ENCODE measurements at places on chromosomes 11 and 22. TPM values are rescaled to one million over a fixed set of nuclear protein-coding genes. Genes with fewer than 3 reads are reported as not detected.

DNA sequence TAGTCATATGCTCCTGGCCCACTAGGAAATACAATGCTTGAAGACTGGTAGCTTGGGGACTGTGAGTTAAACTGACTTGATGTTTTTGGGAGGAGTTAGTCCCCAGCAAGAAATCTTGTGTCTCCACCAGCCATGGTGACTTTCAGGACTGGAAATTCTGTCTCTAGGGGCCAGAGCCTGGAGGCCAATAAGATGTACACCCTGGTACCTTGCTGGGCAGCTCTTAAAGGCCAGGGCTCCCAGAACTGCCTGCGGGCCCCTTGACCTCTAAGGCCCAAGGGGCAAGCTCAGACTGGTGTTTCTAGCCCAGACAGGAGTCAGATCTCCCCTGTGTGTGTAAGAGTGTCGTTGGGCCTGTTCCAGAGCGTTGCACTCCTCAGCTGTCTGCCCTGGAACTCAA lies 128.7 kb upstream of the C11orf58 start:
- no peak for DNase-seq

DNA sequence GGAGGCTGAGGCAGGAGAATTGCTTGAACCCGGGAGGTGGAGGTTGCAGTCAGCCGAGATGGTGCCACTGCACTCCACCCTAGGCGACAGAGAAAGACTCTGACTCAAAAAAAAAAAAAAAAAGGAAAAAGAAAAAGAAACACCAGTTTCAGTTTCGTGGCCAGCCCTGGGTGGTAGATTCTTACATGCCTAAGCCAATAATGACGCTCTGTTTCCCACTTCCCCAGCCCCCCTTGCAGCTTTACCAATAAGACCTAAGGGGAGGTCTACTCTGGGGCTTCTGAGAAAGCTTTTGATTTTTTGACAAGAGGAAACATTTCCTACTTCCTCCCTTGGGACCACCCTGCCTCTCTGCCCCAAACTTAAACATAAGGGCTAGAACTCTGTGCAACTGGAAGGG lies 30.0 kb upstream of the PTPRJ start:
- no peak for DNase-seq

Gene SLC43A3
- 68.9 TPM for total RNA-seq

DNA sequence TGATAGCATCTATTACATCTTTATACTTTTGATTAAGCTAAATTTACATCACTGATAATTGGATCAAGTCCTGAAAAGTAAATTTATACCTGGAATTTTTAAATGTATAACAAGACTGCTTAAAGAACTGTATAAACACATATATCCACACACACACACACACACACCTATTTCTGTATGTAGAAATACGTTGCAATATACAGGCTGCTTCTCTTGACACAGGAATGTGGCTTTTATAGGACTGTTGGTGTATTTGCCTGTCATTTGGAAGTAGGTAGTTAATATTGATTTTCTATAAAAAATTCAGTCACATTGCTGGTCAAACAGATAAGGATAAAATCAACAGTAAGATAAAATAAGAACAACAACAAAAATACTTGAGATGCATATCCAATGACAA lies 708.5 kb upstream of the RAG2 start:
- no peak for DNase-seq

Gene SCGB1D2
- not detected for total RNA-seq

Gene ART5
- total RNA-seq: not detected

DNA sequence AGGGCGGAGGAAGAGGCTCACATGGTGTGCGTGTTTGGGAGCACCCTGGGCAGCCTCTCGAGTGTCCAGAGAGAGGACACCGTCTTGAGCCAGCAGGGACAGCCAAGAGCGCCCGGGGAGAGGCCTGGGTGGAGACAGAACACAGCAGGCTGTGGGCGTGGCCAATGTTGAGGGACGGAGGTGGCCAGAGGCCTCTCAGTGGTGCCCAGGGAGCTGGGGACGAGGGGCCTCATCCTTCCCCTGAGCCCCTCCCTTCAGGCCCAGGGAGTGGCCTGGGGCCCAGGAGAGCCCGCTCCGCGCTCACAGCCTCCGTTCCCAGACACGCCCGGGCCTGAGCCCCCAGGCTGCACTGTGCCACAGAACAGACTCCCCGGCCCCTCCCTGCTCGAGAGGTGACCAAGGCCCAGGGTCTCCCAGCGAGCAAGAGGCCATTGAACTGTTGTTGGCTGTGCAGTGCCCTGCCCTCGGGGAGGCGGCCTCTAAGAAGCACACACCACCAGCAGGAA lies 48.4 kb downstream of the CDKN1C start:
- no peak for DNase-seq

DNA sequence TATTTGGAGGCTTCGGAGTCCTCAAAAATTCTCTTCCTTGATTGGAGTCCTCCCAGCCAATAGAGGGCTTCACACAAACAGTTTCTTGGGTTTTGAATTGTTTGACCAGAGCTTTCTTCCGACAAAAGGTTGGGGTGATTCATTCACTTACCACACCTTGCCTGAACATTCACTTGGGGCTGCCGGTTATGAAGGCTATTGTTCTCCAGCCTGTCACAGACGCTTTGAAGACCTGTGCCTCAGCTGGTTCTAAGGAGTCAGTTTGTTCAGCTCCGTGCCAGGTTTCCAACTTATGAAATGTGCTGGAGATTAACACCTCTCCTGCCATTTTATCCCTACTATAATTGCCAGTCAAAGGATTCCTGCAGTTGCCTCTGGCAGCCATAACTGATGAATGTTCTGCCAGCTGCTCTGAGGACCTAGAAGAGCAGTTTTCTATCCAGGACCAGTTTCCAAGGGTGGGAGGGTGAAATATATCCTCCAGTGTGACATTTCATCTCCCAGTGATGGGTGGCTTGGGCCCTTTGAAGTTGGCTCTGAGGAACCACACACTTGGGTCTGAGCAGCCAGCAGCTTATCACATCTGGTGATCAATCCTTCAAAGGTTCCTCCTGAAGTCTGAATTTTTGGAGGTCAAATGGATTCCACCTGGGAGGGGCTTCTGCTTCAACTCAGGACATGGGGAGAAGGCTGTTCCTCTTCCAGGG lies 31.4 kb downstream of the LIMK2 start:
- no peak for DNase-seq

GRCh38 chr11:67304511-67305113 lies 1.3 kb downstream of the SSH3 start:
- DNase-seq: no peak

DNA sequence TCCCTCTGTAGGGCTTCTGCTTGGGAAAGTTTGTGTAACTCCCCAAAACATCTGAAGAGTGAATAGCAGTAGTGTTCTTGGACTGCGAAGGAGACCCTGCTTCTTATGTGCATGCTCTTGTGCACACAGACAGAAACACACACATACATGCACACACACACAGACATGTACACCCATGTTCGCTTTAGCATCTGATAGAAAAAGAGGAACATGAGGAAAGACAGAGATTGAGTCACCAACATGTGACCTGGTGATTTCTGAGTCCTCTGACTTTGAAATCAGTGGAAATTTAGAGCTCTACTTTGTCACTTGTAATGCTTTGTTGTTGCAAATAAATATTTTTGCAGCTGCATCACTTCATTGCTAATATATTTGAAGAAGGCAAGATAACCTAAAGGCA lies 23.8 kb downstream of the CD44 start:
- DNase-seq: no peak

GRCh38 chr11:70064726-70065317 lies 13.3 kb upstream of the ANO1 start:
- no peak for DNase-seq

GRCh38 chr11:23680488-23681230 lies 816.2 kb upstream of the LUZP2 start:
- DNase-seq: no peak

- no peak for DNase-seq
These were observed 278.0 kb upstream of the PLET1 start for GRCh38 chr11:112538534-112539280.

DNA sequence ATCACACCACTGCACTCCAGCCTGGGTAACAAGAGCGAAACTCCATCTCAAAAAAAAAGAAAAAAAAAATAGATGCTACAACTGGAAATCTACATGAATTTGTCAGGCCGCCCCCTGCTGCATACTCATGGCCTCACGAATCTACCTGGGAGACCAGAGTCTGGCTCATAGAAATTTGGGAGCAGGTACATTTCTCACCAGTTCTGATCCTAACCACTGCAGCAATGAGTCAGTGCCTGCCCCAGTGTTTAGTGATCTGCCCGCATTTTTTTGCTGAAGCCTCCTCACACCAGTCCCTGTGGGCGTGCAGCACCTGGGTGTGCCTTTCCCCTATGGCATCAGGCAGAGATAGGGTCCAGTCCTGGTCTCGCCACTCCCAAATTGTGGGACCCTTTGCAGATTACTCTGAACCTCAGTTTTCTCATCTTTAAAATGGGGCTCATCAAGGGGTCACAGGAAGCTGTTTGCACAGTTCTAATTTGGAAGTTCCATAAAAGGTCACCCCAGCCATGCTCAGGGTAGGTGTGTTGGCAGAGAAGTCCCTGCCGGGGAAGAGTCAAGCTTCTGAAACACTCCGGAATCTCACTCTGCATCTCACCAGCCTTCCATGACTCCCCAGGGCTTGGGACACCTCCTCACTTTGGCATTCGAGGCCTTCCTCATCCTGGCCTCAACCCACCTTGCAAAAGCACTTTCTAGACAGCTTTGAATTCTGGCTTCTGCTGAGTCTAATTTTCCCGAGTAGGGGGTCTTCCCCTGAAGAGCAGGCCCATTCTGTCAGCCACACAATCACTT lies 39.3 kb upstream of the LINC01488 start:
- no peak for DNase-seq

Gene MRGPRX3
- not detected for total RNA-seq

DNA sequence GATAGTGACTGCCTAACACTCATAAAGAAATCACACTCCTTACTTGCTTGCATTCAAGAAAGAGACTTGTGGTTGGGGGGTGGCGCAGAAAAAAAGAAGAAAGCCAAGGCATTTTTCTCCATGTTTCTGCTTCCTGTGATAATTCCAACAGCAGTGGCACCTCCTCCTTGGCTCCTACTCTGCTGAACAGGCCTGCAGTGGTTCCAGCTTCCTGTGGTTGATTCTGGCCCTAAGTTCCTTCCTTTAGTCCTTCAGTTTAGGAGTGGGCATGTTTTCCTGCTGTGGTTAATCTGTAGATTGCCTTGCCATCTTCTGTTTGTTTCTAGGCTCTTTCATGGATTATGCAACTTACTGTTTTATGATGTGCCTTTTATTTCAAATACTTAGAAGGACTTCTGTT lies 940.4 kb downstream of the DLG2 start:
- DNase-seq: no peak

Gene RAB36
- not detected for total RNA-seq

DNA sequence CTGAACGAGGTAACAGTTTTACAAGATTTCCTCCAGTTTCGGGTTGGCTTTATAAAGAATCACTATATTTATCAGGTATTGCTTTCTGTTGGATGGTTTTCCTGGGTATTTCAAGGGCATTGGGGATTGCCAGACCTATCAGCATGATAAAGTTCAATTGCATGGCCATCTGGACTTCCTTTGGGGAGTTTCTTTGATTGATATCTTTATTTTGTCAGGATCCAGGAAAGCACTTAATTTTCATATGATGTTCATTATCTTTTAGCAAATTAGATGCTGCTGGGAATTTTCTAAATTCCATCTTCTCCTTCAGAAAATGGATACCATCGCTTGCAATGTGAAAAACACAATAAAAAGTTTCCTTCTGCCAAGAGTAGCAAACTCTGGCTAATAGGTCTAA lies 21.2 kb downstream of the RFPL2 start:
- DNase-seq: no peak

Gene TSSK2
- not detected for total RNA-seq

Gene SHANK2
- not detected for total RNA-seq

- DNase-seq: no peak
These were observed 360.3 kb upstream of the SYN3 start for GRCh38 chr22:33418484-33418883.

Gene PARVG
- total RNA-seq: 55.5 TPM

Gene KCNE3
- not detected for total RNA-seq

- DNase-seq: no peak
These were observed 21.1 kb upstream of the IGLL5 start for GRCh38 chr22:22866381-22867111.

Gene OR5I1
- total RNA-seq: not detected

DNA sequence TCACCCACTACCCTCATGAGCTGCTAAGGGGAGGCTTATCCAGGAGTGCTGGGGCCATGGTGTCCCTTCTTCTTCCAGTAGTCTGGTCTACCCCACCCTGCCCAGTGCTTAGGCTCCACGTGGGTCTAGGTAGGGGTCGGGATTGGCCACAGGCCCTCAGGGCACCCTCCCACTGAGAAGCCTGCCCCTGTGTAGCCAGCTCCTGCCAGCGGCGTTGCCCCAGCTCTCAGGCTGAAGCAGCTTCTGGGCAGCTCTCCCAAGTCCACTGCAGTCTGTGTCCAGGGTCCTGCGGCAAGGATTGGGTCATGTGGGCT lies 24.0 kb upstream of the RIC3 start:
- DNase-seq: no peak

DNA sequence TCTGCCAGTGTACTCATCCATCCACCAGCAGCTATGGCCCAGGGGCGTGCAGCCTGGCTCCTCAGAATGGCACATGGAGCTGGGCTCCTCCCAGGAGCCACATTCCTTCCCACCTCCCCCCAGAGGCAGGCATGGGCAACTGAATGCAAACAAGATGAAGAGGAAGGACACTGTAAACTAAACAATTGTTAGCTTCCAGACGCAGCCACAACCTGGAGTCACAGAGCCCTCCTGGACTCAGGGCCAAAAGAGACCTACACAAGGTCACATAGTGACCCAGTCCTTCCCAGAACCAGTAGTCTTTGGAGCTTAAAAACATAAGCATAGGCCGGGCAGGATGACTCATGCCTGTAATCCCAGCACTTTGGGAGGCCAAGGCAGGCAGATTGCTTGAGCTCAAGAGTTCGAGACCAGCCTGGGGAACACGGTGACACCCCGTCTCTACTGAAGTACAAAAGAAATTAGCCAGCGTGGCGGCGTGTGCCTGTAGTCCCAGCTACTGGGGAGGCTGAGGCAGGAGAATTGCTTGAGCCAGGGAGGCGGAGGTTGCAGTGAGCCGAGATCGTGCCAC lies 30.7 kb upstream of the CLDN5 start:
- DNase-seq: no peak

- DNase-seq: no peak
These were observed 29.4 kb upstream of the BRSK2 start for GRCh38 chr11:1360181-1360834.
